ENCODE measurements at places on chromosomes 2 and 18.

DNA sequence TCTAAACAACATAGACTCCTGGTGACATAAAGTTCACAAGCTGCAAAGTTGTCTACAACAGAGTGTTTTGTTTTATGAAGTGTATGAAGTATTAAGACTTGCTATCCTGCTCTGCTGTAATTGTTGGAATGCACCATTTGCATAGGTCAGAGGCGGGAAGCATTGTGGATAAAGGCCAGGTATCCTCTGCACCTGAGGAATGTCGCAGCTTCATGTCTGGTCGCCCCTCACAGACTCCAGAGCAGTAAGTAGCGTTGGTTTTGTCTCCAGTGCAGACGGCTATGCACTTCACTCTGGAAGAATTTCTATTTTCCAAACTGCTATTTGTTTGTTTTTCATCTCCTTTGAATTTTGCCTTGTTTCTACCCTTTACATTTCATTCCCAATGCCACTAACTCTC, 63.1 kb downstream of the UNC80 start:
- no peak for DNase-seq

DNA sequence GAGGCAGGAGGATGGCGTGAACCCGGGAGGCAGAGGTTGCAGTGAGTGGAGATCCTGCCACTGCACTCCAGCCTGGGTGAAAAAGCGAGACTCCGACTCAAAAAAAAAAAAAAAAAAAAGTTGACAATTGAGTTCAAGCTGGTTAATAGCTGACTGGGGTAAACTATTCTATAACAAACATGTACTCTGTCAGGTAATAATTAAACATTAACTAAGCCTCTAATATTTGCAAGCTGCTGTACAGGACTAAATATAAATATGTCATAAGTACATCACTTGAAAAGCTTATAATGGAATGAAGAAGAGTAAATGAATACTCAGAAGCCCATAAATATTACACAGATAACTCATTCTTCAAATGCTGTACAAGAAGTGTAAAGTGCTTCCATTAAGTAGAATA, 190.4 kb upstream of the CRIM1 start:
- no peak for DNase-seq

- DNase-seq = no peak
Observed at GRCh38 chr2:110783196-110783873, 51.0 kb downstream of the ACOXL start.

DNA sequence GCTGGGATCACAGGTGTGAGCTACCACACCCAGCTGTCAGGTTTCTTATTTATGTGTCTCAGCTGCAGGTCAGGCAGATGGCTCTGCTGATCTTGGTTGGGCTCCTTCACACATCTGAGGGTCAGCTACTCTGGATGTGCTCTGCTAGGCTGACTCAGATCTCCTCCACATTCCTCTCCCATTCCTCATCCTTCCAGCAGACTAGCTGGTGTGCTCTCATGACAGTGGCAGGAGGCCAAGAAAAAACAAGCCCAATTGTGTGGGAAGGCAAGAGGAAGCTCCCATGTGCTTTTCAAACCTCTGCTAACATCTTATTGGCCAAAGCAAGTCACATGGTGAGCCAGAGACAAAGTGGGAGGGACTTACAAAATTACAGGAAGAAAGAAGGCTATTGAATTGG, 11.7 kb upstream of the MSH6 start:
- no peak for DNase-seq

- DNase-seq = no peak
Observed at GRCh38 chr18:12749121-12749520, 46.3 kb downstream of the PSMG2 start.

DNA sequence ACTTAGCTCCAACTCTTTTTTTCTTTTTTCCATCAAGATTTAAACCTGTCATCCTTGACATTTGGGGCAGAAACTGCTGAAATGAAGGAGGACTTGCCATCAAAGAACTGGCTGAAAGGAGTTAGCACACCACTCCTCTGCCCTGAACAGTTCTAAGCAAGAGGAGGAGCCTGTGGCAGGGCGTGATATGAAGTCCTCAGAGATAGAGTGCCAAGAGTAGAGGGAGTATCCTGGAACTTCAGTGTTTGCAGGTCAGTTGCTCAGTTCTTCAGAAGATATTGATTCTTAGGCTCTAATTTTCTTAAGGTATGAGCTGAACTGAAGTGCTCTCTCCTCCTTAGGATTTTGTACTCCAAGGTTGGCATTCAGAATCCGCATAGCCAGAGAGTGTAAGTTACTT, 15.2 kb downstream of the NABP1 start:
- no peak for DNase-seq

GRCh38 chr2:64192664-64193105, 48.5 kb upstream of the PELI1 start:
- no peak for DNase-seq

GRCh38 chr2:195574312-195574711, 82.7 kb upstream of the SLC39A10 start:
- DNase-seq = no peak

DNA sequence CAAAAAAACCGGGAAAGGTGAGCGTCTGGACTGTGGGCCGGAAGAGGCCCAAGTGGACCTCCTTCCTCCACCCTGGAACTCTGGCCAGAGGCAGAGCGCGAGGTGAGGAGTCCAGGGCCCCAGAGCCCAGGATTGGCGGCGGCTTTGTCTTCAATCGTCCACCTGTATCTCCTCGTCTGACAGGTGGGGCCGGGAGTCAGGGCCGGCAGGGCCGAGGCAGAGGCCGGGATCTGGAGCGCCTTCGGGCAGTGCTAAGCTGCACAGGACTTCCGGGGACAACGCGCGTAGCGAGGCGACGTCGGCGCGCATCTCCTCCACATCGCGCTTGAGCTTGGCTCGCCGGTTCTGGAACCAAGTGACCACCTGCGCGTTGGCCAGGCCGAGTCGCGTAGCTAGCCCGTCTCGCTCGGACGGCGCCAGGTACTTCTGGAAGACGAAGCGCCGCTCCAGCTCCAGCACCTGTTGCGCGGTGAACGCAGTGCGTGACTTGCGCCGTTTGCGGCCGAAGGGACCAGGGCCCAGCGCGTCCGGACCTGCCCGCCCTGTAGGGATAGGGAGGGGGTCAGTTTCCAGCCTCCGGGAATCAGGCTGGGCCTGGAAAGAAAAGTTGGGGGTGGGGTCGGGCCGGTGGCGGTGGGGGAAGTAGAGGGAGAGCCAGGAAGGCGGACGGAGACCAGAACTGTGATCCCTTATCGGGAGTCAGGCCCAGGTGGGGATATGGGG, 1.5 kb downstream of the LBX2 start:
- DNase-seq = no peak

DNA sequence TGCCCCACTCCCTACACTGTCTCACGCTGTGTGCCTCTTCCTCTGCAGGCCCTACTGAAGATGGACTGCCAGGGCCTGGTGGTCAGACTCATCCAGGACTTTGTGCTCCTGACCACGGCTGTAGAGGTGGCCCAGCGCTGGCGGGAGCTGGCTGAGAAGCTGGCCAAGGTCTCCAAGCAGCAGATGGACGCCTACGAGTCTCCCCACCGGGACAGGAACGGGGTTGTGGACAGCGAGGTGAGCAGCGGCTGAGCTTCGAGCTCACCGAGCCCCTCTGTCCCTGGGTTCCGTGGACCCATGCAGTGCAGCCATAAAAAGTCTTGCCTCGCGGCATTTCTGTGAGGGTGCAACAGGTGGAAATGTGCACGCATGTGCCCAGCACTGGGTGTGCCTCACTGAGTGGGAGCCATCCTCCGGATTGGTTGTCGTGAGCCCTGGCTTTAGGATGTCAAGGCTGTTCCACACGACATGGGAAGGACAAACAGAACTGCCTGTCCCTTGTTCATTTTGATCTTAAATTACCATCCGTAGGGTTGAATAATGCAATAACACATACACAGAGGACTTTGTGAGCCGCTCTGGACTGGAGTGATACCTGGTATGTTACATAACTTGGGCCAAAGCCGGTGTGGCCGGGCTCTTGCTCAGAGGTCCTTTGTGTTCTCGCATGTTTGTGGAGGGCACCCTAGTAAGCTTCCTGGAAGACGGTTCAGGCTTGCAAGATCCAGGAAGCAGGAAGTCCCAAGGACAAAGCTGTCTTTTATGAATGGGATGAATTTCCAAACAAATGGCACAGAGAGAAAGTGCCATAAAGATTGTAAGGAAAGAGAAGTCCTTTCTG, 100.9 kb downstream of the SH3BP4 start:
- DNase-seq = no peak

GRCh38 chr2:54073796-54074195, 41.6 kb upstream of the ACYP2 start:
- no peak for DNase-seq

- DNase-seq = no peak
Observed at GRCh38 chr2:241445426-241445825, 63.0 kb downstream of the STK25 start.

DNA sequence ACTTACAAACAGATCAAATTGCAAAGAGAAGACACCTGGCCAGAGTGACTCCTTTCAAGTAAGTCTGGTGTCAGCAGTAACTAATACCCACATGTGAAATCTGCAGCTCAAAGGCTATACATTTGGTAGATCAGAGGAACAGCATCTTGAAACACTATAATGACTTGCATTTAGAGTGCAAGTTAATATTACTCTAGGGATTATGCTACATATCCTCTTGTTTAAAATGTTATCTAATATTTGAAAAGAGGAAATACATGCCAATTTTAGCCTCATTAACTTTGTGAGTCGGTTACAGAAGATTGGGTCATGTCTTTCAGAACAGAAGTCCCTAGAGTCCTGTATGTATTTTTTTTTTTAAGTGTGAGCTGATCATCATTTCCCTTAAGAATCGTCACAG, 15.2 kb downstream of the LANCL1 start:
- DNase-seq = no peak

GRCh38 chr2:60560734-60561644, 7.5 kb upstream of the BCL11A start:
- DNase-seq = no peak

DNA sequence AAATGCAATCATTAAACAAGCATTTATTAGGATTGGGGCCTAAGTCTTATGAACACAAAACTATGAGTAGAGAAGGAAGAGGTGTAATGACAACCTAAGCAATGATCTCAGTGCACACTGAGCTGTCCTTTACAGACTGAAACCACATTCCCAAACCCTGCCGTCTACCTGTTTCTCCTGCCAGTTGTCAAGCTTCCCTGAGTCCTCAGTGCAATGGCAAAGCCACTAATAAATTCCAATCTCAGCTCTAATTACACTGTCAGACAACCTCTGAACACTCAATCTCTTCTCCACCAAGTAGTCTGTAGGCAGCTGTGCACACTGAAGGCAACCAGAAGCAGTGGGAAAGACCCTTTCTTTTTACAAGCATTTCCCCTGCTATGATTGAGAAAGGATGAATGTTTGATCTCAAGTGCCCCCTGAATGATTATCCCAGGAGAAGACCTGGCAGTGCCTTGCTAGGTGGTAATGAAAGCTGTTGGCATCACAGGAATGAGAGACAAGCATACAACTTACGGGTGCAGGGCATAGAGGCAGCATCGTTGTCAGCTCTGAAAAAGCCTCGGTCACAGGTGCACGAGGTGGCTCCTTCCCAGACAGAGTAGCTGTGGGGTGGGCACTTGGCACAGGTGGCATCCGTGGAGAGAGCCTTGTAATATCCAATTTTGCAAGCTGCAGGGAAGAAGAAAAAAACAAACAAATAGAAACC, 71.4 kb downstream of the EPHA4 start:
- DNase-seq = no peak

GRCh38 chr2:64873472-64873924, 115.7 kb upstream of the SLC1A4 start:
- DNase-seq = peak; percentile 56

DNA sequence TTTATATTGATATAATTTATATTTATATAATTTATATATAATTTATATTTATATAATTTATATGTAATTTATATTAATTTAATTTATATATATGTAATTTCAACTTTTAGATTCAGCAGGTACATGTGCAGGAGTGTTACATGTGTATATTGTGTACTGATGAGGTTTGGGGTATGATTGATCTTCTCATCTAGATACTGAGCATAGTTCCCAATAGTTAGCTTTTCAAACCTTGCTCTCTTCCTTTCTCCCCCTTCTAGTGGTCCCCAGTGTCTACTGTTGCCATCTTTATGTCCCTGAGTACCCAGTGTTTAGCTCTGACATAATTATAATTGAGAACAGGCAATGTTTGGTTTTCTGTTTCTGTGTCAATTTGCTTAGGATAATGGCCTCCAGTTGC, 1335.3 kb upstream of the CDH2 start:
- DNase-seq = no peak

DNA sequence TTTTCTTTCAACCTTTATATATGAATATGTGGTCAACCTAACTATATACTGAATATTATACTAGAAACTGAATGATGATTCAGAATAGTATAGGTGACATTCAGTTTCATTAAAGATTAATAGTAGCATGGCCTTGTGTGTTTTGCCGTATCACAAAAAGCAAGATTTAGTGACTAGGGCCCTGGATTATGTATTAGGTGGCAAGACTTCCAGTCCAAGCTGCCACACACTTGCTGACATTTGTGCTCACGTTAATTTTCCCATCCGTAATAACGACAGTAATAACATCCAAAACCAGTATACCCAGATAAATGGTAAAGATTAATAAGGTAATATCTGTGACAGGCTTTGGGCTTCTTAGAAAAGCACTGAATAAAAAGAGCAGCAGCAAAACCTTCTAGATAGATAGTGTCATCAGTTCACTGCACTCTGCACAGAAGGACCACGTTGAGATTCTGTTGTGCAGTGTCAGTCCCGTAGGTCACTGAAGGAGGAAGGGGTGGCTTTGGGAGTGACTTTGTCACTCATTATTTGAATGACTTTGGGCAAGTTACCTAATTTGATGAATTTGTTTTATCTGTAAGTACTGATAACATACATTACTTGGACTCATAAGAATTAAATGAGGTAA, 451.7 kb downstream of the PTPRM start:
- DNase-seq = no peak

DNA sequence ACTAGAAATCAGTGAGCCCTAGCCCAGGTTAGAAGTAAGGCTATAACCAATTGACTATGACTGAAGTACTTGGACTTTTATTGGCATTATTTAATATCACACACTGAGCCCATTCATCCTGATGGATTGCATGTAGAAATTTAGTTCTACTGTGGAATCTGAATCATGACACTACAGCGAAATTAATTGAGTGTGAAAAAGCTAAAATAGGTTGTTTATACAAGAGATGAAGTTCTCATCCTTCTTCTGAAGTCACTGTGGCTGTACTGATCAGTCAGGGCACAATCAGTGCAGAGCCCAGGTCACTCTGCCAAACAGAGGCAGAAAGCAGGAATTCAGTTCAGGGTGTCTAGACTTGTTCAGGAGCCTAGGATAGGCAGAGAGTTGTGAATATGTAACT, 158.9 kb downstream of the BABAM2 start:
- no peak for DNase-seq
